ENCODE measurements at places on chromosomes 16 and 17. TPM values are rescaled to one million over a fixed set of nuclear protein-coding genes. Genes with fewer than 3 reads are reported as not detected.

- DNase-seq, result peak; percentile 56
Measured at GRCh38 chr17:6910987-6911603, 79.6 kb upstream of the TEKT1 start.

DNA sequence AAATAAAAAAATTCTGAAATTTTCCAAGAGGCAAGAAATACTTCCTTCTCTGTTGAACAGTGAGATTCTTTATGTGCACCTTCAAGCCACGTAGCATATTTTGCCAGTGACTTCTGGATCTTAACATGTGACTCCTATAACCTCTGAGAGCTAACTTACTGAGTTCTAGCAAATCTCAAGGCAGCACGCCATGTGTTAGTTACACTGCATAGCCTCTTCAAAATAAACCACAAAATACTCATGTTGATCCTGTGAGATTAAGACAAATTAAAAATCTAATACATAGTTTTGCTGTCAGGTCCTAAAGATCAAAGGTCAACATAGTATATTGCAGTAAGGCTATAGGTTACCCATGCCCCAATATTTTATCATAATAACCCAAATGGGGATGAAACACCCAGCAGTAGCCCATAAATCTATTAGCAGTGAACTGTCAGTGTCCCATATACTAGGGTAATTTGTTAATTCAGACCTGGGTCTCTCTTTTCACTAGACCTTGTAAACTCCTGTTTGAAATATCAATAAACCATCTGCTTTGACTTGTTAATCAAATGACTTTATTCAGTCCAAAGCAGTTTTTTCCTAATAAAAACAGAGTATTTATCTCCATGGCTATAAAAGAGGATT lies 343.1 kb downstream of the ZFHX3 start:
- no peak for DNase-seq

DNA sequence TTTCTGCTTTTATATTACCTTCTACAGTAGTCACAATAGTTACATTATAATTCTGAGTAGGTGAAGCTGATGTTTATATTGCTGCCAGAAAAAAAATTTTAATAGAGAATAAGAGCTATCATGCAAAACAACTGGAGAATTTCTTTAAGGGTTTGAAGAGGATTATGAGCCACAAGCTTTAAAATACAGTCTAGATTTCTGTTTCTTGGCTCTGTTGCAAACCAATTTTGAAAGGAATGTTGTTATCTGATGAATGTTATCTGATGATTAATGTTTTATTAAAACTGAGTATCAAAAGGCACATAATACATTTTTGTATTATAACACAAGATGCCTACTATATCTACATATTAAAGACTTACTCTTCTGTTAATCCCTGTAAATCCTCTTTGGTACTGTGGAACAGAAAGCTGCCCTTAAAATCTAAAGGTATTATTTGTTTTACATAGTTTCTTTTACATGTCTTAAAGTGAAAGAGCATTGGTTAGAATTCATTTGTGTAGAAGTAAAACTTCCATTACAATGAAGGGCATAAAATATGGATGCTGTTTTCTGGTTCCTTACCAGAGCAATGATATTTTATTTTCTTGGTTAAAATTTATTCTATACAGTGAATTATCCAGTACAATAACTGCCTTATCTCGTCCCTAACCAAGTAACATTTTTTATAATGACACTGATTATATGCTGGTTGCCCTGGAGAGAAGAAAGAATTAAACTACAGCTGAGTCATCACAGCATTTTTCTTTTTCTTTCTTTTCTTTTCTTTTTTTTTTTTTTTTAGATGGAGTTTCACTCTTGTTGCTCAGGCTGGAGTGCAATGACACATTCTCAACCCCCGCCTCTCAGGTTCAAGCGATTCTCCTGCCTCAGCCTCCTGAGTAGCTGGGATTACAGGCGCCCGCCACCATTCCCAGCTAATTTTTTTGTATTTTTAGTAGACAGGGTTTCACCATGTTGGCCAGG lies 205.7 kb downstream of the TANC2 start:
- peak; percentile 44 for DNase-seq

- no peak for DNase-seq
Measured at GRCh38 chr17:72463287-72464102, 342.7 kb downstream of the SOX9 start.

PCGF2 gene
- 6.4 TPM for total RNA-seq

FOXL1 gene
- 4.1 TPM for total RNA-seq

HLF gene
- 0.26 TPM for total RNA-seq

DNA sequence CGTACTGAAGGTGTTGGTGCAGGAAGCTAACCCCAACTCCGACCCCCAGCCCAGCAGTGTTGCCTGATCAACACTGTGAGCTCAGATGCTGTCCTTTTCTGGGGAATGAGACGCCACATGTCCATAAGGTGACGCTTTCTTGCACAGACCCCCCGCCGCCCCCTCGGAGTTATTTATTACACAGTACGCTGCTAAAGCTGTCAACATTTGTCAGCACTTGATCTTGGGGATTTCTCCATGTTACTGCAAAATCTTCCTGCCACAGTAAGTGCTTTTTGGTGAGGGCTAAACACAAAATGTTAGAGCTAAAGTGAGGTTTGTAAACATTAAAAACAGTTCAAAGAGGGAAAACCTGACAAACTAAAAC lies 15.9 kb downstream of the CMTM3 start:
- DNase-seq, result no peak

- DNase-seq, result peak; percentile 12
Measured at GRCh38 chr17:73420897-73421296, 109.1 kb upstream of the CDC42EP4 start.

DNA sequence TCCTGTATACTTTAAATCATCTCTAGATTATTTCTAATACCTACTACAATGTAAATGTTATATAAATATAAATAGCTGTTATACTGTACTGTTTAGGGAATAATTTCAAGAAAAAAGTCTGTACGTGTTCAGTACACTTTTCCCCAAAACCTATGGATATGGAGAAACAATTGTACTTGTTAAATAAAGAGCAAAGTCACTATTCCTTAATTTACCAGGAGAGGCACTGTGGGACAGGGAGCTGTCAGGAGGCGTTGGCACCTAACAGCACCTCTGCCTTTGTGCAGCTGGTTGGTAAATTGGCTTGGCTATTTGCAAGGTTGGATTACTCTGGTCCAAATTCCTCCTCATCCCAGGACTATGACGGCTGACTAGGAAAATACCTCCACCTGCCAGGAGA lies 28.0 kb downstream of the CRHR1 start:
- DNase-seq, result peak; percentile 12

CCL4 gene
- not detected for total RNA-seq

STX1B gene
- 4.1 TPM for total RNA-seq

GRCh38 chr16:55499951-55500529 lies 8.8 kb upstream of the LPCAT2 start:
- DNase-seq, result peak; percentile 97

GRCh38 chr17:28968231-28968913 lies 17.1 kb upstream of the PHF12 start:
- no peak for DNase-seq

- DNase-seq, result peak; percentile 80
Measured at GRCh38 chr16:81601008-81601428, 156.4 kb downstream of the CMIP start.
